Central memory CD8-positive, alpha-beta T cell (primary cell): ENCODE measurements at places on chromosomes 13 and 19.

DNA sequence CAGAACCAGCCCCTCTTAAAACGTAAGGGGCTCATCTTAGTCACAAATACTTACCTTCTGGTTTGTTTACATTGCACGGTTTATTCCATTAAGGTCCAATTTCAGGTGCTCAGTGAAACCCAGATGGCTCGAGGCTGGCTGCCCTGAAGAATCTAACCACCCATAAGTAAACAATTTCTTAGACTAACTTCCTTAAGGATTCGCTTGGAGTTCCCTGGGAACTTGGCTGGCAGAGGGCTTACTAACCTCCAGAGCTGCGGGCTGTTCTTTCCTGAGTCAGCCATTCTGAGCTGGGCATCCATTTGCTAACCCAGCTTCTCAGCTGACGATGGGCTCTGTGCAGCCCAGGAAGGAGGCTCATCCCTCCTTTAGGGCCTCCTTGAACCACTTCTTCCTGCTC is 262.1 kb downstream of the FGF9 start:
- DNase-seq = no peak

GRCh38 chr13:61765181-61765742 is 349.6 kb upstream of the PCDH20 start:
- no peak for DNase-seq

DNA sequence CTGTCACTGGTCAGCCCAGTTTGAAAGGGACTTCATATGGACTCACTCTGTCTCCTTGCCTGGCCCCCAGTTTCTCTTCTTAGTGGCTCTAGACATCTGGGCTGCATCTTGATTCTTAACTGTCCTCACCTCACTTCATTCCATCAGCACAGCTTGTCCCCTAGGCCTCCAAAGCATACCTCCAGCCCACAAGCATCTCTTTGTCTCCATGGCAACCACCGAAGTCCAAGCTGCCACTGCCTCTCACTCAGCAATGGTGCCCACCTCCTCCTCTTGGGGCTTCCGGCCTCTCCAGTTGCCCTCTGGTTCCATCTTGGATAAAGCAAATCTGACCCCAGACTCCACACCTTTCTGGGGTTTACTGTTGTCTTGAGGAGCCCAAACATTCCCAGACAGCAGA is 9.9 kb upstream of the KLHL26 start:
- no peak for DNase-seq

- no peak for DNase-seq
Measured at GRCh38 chr19:33953592-33953991, 156.9 kb downstream of the KCTD15 start.

- DNase-seq = no peak
Measured at GRCh38 chr19:45125360-45125759, 32.4 kb downstream of the PPP1R37 start.

DNA sequence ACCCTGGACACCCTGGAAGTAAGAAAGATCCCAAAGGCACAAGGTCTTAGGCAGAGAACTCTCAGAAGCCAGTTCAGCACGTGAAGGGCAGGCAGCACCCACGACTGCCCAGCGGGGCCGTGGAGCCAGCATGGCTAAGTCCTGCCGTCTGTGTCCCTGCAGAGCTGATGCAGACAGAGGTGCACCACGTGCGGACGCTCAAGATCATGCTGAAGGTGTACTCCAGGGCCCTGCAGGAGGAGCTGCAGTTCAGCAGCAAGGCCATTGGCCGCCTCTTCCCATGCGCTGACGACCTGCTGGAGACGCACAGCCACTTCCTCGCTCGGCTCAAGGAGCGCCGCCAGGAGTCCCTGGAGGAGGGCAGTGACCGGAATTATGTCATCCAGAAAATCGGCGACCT is 44.8 kb downstream of the PEX11G start:
- no peak for DNase-seq

- DNase-seq = no peak
Measured at GRCh38 chr13:42413484-42413815, 141.5 kb downstream of the AKAP11 start.

DNA sequence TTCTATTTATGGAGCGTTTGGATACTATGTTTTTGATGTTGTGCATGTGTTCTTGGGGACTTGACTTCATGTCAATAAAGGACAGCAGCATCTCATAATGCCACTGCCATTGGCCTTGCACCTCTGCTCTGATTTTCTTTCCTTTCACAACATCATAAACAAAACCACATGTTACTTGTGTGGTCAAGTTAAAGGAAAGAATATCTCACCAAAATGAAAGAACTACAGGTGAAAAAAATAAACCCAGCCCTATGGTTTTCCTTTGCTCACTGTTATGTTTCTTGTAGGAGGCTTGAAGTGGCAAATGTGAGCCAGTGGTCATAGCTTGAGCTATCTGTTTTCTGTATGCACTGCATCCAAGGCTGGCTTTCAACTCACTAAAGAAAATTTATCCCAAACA is 240.4 kb downstream of the KCNRG start:
- DNase-seq = no peak

DNA sequence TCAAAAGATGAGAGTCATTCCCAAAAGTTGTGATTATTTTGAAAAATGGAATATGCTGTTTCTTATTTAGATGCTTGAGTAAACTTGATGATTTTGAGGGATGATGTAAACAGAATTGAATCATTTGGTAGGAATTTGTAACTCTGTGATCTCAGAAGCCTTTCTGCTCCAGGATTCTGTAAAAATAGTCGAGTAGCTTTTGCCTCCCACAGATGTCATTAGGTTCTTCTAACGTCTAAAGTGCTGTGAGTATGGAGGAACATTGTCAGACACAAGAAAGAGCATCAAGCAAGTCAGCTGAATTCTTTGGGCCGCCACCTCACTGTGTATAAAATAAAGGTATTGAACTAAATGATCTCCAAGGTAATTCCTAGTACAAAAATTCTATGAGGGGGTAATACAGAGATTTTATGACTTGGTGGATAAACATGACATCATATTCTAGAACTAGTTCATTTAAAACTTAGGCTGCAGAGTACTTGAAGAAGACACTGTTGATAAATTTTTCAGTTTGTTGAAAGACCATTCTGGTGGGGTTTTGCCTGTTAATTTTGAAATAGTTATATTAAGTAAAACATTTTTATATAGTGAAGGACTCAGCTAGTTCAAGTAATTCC is 1.4 kb upstream of the GPR183 start:
- no peak for DNase-seq

- no peak for DNase-seq
Measured at GRCh38 chr13:31870511-31870910, 131.2 kb downstream of the RXFP2 start.

DNA sequence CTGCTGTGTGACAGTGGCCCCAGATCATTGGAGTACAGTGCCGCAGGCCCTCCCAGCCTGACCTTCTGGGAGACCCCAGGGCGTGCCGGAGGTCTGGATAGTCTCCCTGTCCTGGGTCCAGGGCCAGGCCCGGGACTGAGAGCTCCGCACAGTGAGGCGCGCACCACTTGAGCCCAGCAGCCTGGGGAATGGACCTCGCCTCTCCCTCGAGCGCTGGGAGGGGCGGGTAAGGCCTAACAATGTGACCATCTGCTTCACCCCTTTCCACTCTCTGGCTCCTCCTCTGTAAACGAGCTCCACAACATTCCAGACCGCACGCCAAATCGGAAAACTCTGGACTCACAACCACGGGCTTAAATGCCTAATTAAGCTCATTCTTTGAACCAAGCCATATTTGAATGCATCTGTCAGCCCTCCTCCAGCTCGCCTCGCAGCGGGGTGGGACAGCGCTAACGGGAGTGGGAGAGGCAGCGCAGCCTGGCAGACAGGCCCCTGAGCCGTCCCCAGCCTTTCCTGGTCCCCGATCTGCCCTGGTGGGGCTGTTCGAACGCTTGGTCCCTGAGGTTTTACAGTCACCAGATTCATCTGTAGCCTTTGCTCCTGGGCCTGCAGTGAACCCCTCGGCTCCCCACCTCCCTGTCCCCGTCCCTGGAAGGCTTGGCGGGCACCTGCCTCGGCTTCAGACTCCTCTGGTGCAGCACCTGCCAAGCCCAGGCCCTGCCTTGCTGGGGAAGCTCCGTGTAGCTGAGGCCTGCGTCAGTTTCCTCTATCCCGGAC is 120.7 kb upstream of the VSTM2B start:
- DNase-seq = no peak

- DNase-seq = no peak
Measured at GRCh38 chr13:44484562-44485138, 91.5 kb downstream of the TSC22D1 start.

GRCh38 chr13:19791953-19792537 is 9.3 kb upstream of the PSPC1 start:
- DNase-seq = no peak
